ENCODE measurements at places on chromosomes 4 and X.

- no peak for DNase-seq
Observed at GRCh38 chr4:88110826-88111225, 47.6 kb downstream of the ABCG2 start.

GRCh38 chrX:11881485-11882170 lies 123.6 kb downstream of the MSL3 start:
- DNase-seq, result no peak

DNA sequence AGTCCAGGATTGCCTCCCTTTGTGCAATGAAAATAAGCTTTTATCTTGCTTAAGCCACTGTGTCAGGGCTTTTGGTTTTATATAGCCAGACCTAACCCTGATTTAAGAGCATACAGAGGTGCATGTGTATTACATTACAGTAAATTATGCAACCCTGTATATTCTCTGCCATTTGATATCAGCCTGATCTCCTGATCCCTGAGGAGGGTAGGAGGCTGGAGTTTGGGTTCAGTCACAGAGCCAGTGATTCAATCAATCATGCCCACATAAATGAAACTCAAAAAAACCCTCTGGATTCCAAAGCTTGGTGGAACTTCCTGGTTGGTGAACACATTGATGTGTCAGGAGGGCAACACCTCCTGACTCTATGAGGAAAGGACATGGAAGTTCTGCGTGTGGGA lies 7.3 kb upstream of the KLHL8 start:
- DNase-seq, result no peak

DNA sequence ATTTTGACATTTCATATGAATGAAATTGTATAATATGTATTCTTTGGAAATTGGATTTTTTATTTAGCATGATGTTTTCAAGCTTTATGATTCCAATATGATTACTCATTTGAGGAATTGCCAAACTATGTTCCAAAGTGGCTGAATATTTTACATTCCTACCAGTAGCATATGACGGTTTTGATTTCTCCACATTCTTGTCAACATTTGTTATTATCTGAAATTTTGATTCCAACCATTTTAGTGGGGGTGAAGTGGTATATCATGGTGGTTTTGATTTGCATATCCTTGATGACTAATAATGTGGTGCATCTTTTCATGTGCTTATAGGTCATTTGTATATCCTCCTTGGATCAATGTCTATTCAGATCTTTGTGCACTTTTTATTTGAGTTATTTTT lies 2.6 kb upstream of the BEX1 start:
- DNase-seq, result no peak
